ENCODE measurements at places on chromosomes 6 and 20. TPM values are rescaled to one million over a fixed set of nuclear protein-coding genes. Genes with fewer than 3 reads are reported as not detected.

DNA sequence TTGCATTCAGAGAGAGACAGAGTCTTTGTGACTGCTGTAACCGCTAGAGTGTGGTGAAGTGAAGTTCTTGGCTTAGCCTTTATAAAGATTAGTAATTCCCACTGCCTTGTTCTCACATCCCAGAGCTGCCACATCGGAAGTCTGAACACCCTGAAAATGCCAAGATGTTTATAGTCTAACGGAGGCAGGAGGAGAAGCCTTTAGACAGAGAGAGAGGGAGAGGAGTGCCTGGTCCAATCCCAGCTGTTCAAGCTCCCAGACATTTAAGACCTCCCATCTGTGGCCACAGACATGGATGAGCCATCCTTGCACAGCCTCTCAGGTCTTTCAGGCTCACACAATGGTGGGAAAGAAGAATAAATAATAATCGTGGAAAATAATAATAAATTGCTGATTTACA, 1422.8 kb upstream of the EYS start:
- no peak for DNase-seq

- no peak for DNase-seq
These were observed 7.0 kb upstream of the PRSS35 start for GRCh38 chr6:83505356-83505755.

- peak; percentile 25 for DNase-seq
These were observed 5.9 kb downstream of the TMEM239 start for GRCh38 chr20:2822073-2822472.

DNA sequence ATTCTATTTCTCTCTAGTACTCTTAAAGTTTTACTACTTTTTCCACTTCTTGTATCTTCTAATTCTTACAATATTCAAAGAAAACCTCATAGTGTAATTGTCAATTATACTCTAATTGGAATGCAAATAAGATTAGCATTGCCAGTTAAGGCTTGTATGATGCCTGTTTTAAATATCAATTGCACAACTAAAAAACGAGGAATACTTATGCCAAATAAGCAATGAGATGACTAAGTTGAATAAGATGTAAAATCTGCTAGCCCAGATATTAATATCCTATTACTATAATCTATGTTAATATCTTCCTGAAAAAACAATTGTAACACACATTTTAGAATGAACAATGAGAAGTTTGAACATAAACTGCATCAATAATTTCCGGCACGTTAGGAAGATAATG, 13.3 kb upstream of the AKAP7 start:
- DNase-seq = no peak

DNA sequence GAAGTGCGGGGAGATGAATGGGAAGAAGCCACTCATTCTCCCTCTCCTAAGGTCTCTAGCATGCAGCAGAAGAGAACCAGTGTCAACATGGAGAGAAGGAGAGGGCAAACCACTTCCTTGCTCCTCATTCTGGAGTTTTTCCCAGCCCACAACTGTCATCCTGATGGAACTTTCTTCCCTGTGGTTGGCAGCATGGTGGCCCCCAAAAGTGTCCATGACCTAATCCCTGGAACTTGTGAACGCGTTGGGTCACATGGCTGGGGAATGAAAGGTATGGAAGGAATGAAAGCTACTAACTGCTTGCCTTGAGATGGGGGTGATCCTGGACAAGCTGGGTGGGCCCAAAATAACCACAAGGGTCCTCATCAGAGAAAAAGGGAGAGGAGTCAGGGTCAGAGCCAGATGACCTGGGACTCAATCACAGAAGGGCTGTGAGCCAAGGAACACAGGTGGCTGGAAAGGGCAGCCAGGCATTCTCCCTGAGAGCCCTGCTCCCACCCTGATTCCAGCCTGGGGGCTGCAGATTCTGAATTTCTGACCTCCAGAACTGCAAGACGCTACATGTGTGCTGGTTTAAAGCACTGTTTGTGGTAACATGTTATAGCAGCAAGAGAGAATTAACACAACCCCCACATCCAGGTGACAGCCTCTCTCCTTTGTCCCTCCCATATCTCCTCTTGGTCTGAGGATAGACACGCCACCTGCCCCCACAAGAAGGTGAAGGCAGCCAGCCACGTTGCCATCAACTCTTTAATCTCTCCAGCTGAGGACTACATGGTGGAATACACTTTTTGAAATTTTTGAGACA, 63.2 kb downstream of the PYGB start:
- no peak for DNase-seq

DNA sequence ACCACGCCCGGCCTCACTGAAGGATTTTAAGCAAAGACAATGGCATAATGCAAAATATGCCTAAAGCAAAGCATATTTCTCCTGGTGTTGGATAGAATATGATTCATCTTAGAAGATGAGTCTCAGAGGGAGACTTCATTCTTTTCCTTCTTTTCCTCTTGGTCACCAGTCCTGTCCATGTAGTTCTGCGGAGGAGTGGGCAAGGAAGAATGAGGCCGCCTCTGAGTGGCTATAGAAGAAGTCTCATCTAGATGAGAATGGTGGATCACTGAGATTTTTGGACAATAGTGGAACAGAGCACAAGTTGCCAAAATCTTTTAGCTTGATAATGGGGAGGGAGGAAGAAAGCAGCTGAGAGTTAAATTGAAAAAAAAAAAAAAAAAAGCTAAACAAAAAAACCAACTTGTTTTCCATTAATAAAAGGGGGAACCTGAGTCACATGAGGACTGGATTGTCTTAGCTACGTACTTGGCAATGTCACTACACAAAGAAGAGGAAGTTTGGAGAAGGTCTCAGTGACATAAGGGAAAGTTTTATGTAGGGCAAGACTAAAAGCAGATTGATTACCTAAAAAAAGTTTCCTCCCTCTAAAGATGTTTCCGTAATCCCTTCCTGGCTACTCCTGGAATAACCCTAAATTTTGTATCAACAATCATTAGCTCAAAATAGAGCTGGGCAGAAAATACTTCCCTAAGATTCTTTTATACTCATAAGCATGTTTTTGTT, 6.0 kb downstream of the CD83 start:
- no peak for DNase-seq

HLA-DMB gene
- total RNA-seq = 3.6 TPM

PPP1R11 gene
- total RNA-seq = 63.1 TPM

NTSR1 gene
- not detected for total RNA-seq
